ENCODE measurements at places on chromosomes 6 and 20.

DNA sequence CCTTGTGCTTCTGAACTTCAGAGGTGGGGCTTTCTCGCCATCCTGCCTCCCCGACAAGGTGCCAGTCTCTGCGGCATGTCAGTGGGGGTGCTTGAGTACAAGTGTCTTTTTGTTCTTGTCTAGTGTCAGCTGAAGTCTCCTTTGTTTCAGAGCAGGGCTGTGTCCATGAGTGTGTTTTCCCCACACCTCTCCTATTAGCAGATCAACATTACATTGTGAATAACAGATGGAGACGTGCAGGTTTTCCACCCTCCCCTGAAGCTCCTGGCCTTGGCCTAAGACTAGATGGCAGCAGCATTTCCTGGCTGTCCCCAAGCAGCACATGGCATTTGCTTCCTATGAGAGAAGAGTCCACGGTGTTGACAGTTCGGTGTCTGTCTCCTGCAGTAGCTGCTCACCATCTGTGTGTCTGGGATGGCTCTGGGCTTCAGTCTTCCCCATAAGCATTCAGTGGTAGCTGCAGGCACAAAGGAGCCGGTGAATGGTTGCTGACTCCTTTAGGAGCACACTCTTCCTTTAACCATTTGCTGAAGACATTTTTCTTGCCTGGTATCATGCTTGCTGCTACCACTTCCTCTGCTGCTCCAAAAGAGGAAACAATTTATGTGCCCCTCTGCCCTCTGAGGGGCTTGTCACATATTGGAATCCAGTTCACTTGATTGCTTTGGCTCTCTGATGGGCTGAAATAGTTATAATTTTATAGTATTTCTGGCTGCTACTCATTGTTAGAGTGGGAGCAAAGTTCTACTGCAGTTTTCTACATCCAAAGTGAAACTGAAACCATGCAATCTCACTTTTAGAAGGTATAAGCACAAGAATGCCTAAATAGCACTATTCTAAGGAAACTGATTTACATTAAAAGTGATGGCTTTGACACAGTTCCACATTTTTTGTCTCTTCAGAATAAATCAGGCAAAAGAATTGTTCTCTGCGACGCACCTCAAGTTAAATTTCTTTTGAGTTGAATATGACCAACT is 913.0 kb downstream of the C6orf118 start:
- no peak for DNase-seq

DNA sequence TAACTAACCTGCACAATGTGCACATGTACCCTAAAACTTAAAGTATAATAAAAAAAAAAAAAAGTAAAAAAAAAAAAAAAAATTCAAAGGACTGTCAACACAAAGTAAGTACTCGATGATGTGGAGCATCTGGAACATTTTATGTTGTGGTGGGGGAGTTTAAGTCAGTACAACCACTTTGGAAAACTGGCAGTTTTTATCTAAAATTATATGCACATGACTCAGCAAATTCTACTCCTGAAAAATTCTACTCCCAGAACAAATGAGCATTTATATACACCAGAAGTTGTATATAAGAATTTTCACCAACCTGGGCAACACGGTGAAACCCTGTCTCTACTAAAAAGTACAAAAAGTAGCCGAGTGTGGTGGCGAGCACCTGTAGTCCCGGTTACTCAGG is 36.9 kb upstream of the CCDC28A start:
- DNase-seq = no peak

DNA sequence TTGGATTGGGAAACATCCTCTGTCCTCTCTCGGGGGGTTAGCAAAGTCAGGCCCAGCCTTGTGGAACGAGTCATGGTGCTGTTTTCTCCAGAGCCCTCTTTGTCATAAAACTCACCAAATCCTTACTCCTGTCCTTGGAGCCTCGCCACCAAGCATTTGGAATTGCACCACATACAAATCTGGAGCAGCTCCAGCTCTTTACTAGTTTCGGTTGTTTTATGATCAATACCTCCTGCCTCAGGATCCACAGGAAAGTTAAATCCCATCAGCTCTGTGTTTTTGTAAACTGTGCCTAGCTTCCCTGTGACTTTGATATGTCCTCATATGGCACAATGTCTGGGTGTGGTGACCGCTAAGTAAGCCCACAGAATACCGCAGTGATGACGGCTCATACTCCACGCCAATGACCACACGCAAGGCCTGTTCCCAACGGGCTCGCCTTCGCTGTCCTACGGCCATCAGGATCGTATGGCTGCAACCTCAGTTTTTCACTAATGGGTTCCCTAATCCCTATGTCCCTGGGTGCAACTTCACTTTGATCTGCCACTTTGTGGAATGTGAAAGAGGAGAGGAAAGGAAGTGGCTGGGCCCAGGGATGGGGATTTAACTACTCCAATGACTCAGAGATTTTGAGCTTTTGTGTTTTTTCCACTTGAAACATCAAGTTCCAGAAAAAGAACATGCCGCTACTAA is 111.3 kb upstream of the FOXQ1 start:
- DNase-seq = no peak

DNA sequence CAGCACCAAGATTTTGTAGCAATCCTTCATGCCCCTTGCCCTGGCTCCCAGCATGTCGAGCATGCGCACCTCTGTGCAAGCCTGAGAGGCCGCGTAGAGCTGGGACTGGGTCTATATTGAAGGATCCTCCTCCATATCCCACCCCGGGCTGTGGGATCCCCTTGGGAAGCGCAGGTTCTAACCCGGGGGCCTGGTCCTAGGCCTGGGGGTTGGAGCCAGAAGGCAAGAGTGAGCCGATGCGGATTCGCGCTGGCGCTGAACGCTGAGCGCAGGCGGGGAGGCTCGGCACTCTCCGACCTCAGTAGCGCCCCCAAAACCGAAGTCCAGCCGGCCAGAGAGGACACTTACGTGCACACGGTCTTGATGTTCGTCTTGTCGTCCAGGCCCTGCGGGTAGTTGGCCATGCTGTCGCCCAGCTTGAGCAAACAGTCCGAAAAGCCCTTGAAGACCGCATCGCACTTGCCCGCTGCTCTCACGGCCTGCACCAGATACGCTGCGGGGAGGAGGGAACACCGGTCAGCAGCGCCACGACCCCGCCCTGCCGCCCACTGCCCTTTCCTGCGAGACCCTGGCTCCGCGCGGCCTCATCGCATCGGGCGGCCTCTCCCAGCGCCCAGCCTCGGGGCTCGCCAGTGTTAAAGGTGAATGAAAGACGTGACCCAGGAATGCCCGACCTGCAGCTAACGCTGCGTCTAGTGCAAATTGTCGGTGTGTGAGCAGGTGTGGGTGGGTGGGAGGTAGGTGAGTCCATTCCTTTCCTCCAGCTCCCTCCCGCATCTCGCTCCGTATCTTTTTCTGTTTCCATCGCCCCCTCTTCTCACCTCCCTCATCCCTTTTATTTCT is 4.5 kb downstream of the NRN1 start:
- DNase-seq = no peak

DNA sequence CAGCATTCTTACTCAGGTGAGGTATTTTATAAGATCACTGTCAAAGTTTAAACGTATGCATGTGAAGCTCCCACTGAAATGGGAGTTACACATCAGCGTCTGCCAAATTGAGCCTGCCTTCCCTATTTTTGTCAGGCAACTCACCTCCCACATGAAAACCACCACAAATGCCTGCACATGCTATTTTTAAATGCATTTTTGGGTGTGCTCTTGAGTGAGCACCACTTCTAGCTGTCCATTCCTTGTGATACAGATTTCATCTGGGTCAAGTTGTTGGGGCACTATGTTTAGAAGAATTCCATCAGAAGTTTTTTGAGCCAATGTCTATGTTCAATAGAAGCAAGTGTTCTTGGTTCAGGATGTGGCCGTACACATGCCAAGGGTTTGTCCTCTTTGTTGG is 71.7 kb upstream of the RIPPLY2 start:
- DNase-seq = no peak

- no peak for DNase-seq
Measured at GRCh38 chr20:6558341-6558740, 209.1 kb upstream of the BMP2 start.

DNA sequence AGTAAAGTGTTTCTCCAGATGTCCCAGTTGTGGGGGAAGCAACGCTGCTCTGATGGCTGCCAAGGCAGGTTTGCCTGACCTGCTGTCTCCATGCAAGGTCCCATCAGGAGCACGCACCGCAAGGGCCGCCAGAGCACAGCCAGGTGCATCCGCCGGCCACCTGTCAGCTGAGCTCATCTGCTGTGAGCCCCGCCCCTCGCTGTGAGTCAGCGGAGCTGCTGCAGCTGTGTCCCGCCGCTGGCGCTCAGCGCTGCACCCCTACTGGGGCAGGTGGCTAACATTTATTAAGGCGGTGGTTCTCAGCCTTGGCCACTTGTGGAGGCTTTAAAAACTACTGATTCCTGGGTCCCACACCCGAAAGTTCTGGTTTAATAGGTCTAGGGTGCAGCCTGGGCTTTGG is 225.7 kb downstream of the UST start:
- no peak for DNase-seq

DNA sequence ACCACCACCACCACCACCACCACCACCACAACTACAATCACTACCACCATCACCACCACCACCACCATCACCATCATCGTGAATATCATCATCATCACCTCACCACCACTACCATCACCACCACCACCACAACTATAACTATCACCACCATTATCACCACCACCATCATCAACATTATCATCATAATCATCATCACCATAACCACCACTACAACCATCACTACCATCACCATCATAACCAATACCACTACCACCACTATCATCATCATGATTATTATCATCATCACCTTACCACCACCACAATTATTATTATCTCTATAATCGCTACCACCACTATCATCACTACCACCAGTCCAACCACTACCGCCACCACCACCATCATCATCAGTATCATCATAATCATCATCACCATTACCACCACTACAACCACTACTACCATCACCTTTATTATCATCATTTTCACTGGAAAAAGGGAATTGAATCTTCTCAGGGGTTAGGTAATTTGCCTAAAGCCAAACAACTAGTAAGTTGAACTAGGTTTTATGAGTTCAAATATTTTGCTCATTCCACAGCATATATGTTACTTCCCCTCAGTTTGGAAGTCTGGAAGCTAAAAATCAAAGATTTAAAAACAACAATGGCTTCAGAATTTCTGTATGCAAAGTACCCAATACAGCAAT is 8.3 kb downstream of the RIPOR2 start:
- no peak for DNase-seq

DNA sequence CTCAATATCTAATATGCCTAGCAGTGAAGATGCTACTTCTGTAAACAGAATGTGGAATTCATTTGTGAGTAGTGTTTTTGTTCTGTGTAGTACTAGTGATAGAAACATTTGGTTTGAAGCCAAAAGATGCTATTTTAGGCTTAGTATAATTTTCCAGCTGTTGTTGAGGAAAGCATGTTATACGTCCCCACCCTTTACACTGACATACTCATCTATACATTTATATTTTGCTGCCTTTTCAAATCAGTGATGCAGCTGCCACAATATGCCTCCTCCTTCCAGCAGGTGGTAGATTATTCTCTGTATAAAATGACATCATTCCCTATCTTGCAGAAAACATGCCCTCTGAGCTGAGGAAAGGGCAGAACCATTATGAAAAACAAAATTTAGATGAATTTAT is 1217.6 kb upstream of the GJE1 start:
- no peak for DNase-seq

- no peak for DNase-seq
Measured at GRCh38 chr6:84027340-84028181, 6.0 kb upstream of the MRAP2 start.

- DNase-seq = no peak
Measured at GRCh38 chr6:157672726-157673412, 150.2 kb upstream of the SNX9 start.

DNA sequence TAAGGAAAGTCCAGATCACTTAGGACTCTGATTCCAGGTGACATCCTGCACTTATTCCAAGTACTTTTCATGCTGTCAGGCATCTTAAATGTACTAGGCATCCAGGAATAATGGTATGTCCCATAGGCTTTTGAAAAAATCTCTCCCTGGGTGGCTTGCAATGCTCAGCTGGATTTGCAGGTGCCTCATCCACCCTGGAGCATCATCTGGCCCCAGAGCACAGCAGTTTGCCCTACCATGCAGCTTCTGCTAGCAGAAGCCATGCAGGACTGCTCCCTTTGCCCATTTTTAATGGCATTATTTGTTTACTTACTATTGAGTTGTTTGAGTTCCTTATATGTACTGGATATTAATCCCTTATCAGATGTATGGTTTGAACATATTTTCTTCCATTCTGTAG is 45.2 kb downstream of the DZANK1 start:
- DNase-seq = no peak

GRCh38 chr20:62800314-62801259 is 4.0 kb upstream of the OGFR start:
- no peak for DNase-seq

GRCh38 chr20:24833592-24833991 is 115.5 kb upstream of the CST7 start:
- DNase-seq = no peak

- DNase-seq = no peak
Measured at GRCh38 chr6:130008236-130008873, 10.0 kb upstream of the L3MBTL3 start.

GRCh38 chr20:1997483-1998192 is 3.8 kb upstream of the PDYN start:
- no peak for DNase-seq

- DNase-seq = no peak
Measured at GRCh38 chr6:143410859-143411270, 39.6 kb downstream of the ADAT2 start.

GRCh38 chr6:129440691-129441090 is 269.3 kb downstream of the ARHGAP18 start:
- no peak for DNase-seq

DNA sequence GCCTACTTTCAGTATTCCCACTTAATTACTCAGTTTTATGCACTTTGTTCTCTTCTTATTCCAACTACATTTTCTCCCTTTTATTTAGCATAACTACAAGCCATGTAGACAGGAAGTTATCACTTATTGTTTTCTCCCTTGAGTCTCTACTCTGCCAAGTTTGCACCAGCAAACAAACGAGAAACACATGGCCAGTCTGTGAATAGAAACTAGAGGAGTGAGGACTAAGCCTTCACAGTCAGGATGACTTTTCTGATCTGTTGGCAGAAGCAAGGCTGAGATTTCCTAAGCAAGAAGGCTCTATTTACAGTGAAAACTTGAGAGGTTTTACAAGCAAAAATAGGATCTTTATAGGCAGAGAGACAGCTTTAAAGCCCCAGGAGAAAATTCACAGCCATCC is 69.8 kb upstream of the TINAG start:
- no peak for DNase-seq

DNA sequence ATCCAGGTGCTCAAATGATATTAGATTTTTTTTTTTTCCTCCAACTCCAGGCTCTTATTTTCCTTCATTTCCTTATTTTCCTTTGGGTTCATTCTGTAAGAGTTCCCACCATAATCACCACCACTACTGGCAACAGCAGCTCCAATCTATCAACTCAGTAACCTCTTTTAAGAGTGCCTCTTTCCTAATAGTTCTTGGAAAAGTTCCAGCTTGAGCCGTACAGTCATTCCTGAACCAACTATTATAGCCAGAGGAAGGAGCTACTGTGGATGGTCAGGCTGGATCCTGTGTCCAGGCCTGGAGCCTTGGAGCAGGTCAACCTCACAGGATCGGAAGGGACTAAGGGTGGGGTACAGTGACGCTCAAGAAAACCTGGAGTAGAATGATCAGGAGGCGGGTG is 4.2 kb upstream of the ANGPT4 start:
- no peak for DNase-seq

All from stimulated activated CD4-positive, alpha-beta T cell treated with anti-CD3 and anti-CD28 coated beads, Interleukin-1b, Interleukin-23, amount 100 ng/mL, for 1 hour (primary cell).